ENCODE measurements at places on chromosomes 3 and 15.
A peak's percentile ranks its signal among the peaks of the same experiment; 100 is the strongest.

- no peak for DNase-seq
These were observed 319.8 kb downstream of the FHIT start for GRCh38 chr3:60931452-60931851.

DNA sequence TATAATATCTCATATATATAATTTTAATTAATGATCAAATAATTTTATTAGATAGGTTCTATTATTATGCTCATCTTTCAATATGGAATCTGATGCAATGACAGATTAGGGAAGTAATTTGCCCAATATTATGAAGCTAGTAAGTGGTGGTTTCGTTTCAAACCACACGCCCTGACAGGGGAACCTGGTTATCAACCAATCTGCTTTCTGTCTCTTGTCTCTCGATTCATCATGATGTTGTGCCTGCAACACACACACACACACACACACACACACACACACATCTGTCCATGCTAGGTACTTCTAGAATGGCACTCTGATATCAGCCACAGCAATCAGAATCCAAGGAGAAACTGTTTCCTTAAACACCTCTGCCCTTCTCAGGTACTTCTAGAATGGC is 128.4 kb downstream of the ZBBX start:
- no peak for DNase-seq

DNA sequence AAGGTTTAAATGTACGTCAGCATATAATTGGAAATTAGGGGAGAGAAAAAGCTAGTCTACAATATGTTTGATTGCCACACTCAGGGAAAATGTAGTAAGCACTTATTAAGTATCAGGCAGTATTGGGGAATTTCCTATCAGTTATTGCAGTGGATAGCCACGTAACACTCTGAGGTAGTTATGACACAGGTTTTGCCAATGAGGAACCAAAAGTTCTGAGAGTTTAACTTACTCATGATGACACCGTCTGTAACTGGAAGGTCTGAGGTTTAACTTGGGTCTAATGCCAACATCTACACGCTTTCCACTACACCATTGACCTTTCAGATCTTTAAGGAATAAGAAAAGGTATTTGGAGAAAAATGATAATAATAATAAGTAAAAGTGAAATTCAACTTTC is 89.5 kb downstream of the ZMAT3 start:
- DNase-seq, result no peak

DNA sequence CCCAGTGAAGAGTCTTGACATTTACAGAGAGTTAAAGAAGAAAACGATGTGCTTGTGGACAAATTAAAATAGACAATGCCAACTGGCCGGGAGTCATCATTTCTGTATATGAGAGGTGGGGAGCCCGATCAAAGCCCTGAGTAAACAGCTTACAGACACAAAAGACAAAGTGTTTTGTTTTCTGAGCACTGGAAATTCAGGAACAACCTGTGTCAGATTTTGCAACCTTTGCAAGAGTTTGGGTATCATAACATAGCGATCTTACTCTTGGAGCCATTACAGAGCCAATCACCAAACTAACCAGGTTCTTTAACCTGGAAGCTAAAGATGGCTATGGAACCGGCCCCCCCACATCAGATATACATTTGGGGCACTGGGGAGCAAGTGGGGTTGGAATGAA is 101.9 kb upstream of the LRIG1 start:
- DNase-seq, result no peak

GRCh38 chr3:169090559-169090958 is 573.0 kb downstream of the MECOM start:
- no peak for DNase-seq

DNA sequence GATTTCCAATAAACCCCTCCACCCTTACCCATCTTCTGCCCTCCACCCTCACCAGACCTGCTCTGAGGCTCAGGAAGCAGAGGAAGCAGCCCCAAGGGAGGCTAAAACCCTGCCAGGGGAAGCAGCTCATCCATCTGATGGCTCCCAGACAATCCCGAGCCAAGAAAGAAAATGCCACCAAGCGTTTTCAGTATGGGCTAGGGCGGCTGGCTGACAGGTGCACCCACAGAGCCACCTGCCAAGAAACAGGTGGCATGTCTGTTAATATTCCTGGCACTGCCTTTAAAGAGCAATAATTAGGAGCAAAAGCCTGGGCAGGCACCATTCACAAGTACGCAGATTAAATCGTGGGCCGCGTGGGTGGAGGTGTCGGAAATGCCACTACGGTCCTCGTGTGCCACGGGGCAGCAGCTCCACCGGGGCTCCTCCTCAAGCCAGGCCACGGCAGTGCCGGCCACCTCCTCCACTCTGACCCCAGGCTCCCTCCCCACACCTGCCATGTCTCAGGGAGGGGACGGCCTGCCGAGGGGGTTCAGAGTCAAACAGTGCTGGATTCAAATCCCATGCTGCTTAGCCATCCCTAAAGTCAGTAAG is 23.9 kb upstream of the GRIP2 start:
- DNase-seq, result no peak

DNA sequence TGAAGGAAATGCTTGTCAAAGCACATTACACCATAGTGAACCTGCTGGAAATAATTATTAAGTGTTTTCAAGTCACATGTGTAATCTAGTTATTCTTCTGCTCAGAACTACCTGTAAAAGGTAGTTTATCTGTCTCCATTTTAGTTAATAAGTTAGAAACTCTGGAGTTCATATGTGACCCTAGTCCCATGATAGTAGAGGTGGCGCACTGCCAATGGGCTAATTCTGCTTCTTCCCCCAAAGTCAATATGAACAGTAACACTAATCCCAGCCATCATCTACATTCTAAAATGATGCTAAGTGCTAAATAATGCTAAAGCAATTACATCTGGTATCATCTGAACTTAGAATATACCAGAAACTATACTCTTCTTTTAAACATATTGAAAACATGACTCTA is 361.0 kb upstream of the NECTIN3 start:
- DNase-seq, result no peak

GRCh38 chr15:50168783-50169411 is 13.1 kb upstream of the SLC27A2 start:
- DNase-seq, result no peak

DNA sequence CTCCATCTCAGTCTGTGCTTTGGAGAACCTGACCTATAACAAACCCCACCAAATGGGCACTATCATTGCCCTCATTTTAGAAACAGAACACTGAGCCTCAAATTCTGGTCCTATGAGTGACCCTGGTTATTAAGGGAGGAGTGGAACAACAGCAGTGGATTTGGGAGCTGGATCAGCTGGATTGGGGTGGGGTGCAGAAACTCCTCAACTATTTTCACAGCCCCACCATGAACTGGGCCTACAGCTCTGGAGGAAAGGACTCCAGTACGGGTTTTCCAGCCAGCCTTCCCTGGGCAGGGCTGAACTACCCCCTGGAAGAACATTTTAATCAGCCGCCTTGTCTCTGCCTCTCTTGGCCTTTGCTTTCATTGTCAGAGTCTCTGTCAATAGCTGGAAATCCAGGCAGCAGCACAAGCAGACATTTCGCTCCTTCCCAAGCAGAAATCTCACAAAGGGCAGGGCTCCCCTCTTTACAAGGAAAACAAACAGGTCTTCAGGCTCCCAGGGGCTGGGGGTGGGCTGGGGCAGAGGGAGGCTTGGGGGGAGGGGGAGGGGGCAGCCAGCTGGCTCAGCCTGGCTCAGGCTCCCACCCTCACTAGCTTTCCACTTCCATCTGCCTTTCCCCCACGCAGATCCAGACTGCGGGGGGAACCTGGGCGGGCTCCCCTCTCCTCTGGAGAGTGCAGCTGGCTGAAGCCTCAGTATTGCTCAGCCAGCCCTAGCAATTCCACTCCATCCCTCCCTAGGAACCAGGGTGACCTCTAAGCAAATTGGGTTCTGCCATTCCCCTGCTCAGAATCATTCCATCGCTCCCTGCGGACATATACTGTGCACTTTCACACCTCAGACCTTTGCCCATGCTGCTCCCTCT is 13.7 kb upstream of the TLE3 start:
- peak; percentile 69 for DNase-seq

GRCh38 chr3:42289026-42289425 is 23.0 kb upstream of the CCK start:
- DNase-seq, result no peak
